ENCODE measurements at places on chromosomes 7 and 10.

DNA sequence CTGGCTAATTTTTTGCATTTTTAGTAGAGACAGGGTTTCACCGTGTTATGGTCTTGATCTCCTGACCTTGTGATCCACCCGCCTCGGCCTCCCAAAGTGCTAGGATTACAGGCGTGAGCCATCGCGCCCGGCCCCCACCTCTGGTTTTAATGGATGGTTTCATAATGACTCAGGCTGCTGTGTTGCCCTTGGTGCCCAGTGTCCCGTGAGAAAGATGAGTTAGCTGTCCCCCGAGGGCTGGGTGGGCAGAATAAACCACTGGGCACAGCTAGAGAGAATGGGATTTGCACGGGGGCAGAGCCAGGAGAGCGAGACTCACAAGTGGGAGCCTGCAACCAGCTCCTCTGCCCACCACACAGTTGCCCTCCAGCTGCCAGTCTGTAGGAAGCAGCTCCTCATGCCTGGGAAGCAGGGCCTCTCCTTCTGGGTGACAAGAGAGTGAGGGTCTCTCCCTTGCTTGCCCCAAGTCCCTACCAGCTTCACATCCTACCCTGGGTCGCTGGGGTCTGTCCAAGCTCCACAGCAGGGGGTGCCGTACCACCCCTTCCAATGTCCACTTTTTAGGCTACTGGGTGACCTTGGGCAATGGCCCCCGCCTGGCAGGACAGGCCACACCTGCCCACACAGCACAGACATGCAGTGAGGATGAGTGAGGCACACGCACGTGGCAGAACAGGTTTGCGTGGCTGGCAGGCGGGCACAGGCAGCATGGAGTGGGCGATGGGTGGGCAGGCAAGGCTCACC, 16.1 kb upstream of the NDST2 start:
- DNase-seq = no peak

DNA sequence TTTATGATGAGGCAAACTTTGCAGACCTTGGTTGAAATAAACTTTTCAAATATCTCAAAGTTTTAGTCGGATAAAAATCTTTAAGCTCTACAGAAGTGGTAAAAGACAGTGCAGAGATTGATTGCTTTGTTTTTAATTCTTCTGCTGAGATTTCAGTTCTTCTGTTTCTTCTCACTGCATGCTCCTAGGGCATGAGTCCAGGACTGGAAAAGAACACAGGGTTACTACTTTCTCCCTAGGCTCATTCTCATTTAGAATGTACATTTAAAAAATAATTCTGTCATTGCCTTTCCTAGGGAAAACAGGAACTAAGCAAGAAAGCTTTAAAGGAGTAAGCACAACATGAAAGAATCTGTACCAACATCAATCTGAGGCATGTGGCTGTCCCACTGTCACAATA, 256.7 kb upstream of the DGKB start:
- DNase-seq = no peak

DNA sequence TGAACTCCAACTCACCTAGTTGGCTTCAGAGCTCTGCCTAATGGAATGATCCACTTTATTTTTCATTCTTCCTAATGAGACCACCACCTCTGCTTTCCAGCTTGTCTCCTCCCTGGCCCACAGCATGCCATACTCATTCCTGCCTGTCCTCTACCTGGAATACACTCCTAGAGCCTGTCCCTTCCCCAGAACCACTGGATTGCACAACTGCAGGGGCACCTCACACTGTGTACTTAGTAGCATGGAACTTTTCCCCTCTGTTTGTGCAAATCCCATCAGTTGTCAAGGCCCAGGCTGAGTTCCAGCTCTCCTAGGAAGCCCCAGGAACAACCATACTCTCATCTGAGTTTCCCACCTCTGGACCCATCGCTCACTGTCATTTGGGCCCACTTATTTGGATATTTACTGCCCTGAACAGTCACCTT, 15.6 kb downstream of the ALDH18A1 start:
- no peak for DNase-seq

DNA sequence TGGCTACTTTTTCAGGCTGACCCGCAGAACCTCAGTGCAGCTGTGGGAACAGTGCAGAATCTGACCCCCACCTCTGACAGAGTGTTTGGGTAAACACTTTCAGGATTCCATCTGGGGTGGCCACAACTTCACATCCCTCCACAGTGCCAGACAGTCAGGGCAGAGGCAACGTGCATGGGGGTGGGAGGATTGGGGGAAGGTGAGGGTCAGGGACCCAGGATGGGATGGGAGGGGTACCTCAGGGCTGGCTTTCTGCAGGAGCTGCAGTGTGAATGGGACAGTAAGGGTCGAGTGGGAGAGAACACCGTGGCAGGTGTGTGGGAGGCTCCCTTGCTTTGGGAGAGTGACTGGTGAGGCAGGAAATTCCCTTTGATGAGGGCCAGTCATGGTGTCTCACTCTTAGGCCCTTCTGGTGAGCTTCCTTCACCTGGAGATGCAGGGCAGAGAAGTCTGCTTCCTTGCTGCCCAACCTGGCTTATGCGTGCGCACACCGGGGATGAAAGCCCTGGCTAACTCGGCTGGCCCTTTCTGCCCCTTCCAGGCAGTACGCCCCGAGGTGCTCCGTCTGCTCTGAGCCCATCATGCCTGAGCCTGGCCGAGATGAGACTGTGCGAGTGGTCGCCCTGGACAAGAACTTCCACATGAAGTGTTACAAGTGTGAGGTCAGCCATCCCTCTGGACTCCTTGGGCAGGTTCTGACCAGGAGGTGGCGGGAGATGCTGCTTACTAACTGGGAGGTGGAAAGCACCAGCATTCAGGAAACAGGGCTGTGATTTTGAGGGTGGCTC, 8.4 kb downstream of the ZYX start:
- no peak for DNase-seq

DNA sequence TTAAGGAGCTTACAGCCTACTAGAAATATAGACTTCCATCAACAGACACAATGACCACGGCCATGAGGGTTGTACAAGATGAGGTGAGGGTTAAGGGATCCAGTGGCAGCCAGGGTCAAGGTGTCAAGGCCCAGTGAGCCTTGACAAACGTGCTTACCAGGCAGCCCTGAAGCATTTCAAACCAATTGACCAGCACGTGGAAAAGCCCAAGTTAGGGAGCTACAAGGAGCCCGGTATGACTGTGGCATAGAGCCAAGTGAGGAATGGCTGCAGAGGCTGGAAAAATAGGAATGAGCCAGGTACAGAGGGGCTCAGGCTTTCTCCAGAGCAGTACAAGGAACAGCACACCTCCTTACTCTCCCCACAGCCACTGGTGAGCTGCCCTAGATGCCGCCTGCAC, 12.7 kb downstream of the AFAP1L2 start:
- no peak for DNase-seq
